ENCODE measurements at places on chromosomes 4 and X.

GRCh38 chr4:159018062-159018629 is 84.7 kb upstream of the RAPGEF2 start:
- DNase-seq = no peak

DNA sequence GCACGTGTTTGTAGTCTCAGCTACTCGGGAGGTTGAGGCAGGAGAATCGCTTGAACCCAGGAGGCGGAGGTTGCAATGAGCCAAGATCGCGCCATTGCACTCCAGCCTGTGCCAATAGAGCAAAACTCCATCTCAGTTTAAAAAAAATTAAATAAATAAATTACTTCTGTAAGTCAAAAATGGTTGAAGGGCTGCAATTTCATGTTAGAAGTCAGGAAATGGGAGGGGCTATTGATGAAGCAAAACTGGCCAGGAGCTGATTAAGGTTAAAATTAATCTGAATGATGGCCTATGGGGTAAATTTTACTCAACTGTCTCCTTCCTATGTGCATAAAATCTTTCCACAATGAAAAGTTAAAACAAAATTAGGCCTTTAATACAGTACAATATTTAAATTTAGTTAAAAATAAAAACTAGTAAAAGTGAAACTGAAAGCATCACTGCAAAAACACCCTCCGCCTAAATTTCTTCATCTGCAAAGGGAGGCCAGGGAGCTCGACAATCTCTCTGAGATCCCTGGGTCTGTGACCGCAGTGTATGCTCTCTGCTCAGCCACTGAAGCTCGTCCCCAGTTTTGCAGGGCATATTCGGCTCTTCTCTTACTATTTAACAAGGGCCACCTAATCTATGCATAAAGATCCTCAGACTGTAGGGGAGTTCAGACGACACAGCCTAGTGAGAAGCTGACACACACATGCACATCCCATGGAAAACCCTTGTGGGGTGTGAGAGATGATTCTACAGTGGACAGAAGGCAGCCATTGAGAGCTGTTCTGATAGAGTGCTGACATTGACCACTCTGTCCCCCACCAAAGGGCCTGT is 57.2 kb downstream of the IRF2 start:
- no peak for DNase-seq

- DNase-seq = no peak
Observed at GRCh38 chrX:19810006-19810774, 77.2 kb downstream of the SH3KBP1 start.

DNA sequence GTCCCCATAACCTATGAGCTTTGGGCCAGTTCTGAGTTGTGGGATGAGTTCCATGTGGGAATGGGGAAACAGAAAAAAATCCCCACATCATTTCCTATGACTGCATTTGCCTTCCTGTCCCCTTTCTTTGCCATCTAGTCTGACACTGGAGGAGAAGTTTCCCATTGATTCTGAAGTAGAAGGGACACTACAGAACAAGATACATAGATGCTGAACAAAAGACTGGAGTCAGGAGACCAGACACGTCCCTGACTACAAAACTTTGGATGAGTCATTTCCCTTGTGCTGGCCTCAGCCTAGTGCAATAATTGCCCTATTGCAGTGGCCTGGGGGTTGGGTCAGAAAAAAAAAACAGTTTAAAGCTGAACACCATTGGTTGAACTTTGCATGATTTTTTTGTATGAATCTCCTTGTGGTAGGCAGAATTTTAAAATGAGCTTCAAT is 22.1 kb downstream of the BEX3 start:
- DNase-seq = no peak

DNA sequence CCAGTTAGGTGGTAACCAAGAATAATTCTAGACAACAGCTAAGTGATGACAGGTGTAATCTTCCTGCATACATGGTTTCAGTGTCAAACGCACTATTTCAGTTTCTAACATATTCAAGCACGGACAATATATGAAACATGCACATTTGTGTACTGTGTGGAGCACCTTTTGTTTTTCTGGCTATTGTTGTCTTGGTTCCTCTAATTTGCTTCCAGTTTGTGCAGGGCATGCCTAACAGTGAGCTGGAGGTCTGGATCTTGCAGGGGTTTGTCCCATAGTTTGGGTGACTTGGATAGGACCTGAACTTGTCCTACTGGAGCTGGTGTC is 70.5 kb upstream of the TBC1D9 start:
- no peak for DNase-seq

DNA sequence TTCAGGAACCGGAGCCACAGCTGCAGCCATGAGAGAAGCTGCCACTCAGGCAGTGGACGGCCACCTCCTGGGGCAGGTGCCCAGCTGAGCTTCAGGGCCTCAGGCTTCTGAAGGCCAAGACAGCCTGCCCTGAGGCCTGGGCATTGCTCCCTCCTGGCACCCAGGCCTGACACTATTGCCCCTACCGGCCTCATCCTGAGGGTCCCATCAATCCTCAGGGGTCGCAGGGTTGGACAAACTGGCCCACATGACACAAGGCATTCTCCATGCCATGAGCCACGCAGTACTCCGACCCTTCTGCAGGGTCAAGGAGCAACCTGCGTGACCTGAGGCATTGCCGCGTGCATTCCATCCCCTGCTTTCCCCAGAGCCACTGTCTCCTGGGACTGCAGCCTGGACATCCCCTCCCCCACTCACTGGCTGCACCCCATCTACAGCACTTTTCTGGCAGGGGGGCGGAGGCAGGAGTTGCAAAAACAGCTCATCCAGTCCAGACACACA is 3.0 kb upstream of the ZFP92 start:
- no peak for DNase-seq

GRCh38 chrX:71214604-71215337 is 8.3 kb upstream of the GJB1 start:
- no peak for DNase-seq

GRCh38 chrX:113399506-113400192 is 559.0 kb upstream of the AMOT start:
- DNase-seq = no peak

GRCh38 chrX:124646403-124646802 is 300.0 kb downstream of the SH2D1A start:
- DNase-seq = no peak

DNA sequence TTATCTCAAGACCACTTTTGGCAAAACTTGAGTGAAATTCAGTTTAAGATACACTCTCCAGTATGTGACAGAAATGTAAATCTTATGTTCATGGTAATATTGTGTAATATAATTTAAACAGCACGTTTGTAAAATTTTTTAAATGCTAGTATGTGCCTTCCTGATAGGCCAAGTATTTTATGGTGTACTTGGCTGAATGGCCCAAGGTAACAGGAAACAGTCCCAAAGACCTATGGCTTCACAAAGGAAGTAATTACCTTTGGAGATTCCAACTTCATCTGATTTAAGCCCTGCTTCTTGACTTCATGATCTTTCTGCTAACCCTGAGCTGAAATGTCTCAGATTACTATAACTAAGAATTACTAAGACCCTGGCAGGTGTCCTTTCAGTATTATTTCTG is 20.3 kb downstream of the TEC start:
- DNase-seq = no peak

- DNase-seq = no peak
Observed at GRCh38 chr4:98253499-98253898, 7.7 kb upstream of the RAP1GDS1 start.

DNA sequence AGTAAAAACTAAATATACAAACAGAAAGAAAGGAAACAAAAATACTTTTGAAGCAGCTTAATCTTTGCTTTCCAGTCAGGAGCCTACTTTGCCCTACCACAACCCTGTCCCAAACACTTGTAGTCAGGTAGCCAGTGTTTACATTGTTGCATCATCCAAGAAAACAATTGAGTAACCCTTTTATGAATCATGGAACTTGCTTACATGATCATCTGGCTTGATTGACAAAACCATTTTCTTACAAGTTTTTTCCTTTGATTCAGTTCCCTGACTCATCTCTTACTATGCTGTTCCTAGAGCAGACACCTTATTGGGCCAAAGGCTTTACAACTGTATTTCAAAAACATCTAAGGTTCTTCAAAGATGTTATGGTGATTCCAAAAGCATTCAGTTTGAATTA is 740.1 kb downstream of the KLHL13 start:
- DNase-seq = no peak

Data from left forelimb (tissue), 1 donor.